Esophagus muscularis mucosa (tissue), 4 donors: ENCODE measurements at places on chromosomes 7 and 10. TPM values are rescaled to one million over a fixed set of nuclear protein-coding genes. Genes with fewer than 3 reads are reported as not detected.

Gene PRSS58
- not detected for total RNA-seq

Gene MYPN
- 0.52 TPM for total RNA-seq

Gene PLEKHA1
- 51.4 TPM for total RNA-seq

Gene LBX1
- total RNA-seq: not detected

Gene KAZALD1
- 2.1 TPM for total RNA-seq

Gene SLC29A4
- 3.3 TPM for total RNA-seq

Gene FFAR4
- 0.34 TPM for total RNA-seq

Gene COL28A1
- 17.4 TPM for total RNA-seq

Gene SLC18A3
- total RNA-seq: 0.57 TPM

Gene FANK1
- 2.6 TPM for total RNA-seq

Gene UPK3BL2
- 2.1 TPM for total RNA-seq

DNA sequence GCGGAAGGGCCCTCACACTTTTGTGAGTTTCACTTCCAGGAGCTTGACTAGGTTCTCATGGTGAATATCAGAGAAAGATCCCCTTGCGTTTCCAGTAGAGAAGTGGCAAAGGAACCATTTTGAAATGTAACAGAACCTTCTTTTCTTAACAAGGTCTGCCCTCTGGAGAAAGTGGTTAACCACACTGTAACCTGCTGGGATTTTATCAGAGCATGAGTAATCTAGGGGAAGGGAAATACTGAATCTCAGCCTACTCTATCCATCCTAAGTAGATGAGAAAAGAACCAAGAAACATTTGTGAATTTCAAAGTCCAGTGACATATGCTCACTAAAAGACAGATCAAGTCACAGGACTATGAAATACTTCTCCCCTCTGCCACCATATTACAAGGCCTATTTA is 235.5 kb downstream of the ZEB1 start:
- no peak for DNase-seq

- no peak for DNase-seq
Observed at GRCh38 chr7:366161-366803, 76.3 kb downstream of the FOXL3 start.

- peak; percentile 91 for DNase-seq
Observed at GRCh38 chr10:48604991-48605508, at the start of gene ARHGAP22. Gene ARHGAP22, minus strand, starts transcription at chr10:48605073. Its CDS starts 277 bp downstream, at chr10:48604796.

- DNase-seq: no peak
Observed at GRCh38 chr10:33975481-33975880, 641.0 kb upstream of the NRP1 start.

DNA sequence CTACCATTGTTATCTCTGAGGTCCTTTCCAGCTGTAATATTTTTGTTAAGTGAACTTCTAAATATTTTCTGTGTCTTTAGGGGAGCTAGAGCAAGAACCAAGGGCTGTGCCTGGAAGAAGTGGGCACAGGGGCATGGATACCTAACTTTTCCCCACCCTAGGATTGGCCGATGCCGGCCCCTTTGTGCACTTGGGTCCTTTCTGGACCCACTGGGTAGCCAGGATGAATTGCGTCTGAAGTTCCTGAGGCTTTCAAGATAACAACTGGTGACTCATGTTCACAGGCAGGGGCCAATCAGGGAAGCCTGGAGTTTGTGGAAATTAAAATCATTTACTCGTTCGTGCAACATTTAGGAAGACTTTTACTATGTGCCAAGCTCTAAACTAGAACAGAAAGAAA is 758 bp downstream of the DPCD start:
- DNase-seq: no peak

DNA sequence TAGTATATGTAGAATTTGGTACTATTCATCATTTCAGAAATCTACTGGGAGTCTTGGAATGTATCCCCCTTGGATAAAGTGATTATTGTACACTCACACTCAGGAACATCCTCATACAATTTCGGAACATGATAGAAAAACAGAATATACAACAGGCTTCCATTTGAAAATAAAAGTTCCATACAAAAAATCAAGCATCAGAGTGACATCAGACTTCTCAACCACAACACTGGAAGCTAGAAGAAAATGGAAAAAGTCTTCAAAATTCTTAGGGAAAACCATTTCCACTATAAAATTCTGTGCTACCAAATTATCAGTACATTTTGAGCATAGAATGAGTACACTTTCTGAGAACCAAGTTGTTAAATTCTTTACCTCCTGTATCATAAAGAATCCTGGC is 8.8 kb downstream of the LYZL1 start:
- DNase-seq: no peak

DNA sequence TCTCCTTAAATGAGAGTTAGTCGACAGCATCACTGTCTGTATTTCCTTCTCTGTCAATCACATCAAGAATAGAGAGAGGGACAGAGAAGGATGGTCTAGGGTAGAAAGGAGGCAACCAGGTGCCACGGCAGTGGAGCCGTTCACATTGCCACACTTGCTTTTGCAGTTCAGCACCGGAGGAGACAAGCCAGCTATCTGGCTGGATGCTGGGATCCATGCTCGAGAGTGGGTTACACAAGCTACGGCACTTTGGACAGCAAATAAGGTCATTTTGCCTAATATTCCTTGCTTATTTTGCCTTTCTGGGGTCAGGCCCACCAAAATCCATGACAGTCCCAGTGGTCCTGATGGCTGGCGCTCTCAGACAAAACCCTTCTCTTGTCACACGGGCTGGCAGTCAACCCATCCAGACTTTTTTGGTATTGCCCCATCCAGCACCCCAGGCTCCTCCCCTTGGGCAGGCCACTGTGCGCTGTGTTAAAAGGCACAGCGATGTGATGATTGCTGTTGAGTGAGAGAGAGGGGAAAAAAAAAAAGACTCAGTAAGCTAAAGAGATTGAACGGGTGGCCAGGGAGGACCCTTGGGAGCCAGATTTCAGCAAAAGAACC is 8.4 kb downstream of the CPA2 start:
- DNase-seq: no peak

DNA sequence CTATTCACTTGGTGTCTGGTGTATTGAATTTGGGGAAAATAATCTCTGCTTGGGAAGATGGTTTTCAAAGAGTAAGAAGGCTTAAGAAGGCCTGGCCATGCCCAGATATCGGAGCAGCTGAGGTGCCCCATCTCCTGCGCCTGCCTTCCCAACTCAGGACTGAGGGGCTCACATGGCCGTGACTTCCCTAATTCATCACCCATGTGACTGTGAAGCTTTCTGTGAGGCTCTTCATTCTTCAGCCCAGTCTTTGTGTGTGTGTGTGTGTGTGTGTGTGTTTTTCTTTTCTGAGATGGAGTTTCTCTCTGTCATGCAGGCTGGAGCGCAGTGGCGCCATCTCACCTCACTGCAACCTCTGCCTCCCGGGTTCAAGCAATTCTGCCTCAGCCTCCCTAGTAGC is 53.2 kb downstream of the PROSER2 start:
- no peak for DNase-seq

DNA sequence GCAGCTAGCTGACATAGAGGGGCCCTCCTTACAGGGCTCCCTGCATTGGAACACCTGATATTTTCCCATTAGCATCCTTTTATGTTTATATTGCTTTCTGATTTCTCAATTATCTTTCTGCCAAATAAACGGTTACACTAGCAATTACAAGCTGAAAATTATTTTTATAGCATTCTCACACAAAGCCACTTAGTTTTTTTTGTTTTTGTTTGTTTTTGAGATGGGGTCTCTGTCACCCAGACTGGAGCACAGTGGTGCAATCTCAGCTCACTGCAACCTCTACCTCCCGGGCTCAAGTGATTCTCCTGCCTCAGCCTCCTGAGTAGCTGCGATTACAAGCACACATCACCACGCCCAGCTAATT is 9.9 kb upstream of the ZC3HAV1 start:
- DNase-seq: no peak

- DNase-seq: no peak
Observed at GRCh38 chr10:79292026-79292766, 55.1 kb upstream of the PPIF start.

GRCh38 chr10:117164592-117165537 is 26.8 kb upstream of the VAX1 start:
- no peak for DNase-seq

DNA sequence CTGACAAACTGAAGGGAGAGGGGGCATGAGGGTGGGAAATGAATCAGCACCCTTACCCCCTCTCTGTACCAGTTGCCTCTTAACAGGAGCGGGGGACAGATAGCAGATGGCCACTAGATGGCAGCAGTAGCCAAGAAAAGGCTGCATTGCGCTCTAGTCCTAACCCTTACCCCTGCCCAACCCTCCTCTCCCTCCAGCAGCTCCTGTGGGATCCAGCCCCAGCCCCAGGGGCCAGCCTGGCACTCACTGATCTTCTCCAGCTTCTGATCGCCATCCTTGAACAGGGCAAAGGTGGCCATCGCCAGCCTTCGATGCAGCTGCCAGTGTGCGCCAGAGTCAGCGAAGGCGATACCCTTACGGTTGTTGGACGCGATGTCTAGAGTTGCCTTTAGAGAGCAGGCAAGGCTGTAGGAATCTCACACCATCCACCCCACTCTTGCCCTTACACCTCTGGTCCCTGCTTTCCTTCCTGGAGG is 2.2 kb downstream of the CYP17A1 start:
- no peak for DNase-seq

GRCh38 chr7:94064541-94065191 is 60.5 kb upstream of the BET1 start:
- DNase-seq: no peak

- DNase-seq: no peak
Observed at GRCh38 chr7:29955799-29956486, 33.7 kb downstream of the SCRN1 start.
